ENCODE measurements at places on chromosomes 1 and 21.

DNA sequence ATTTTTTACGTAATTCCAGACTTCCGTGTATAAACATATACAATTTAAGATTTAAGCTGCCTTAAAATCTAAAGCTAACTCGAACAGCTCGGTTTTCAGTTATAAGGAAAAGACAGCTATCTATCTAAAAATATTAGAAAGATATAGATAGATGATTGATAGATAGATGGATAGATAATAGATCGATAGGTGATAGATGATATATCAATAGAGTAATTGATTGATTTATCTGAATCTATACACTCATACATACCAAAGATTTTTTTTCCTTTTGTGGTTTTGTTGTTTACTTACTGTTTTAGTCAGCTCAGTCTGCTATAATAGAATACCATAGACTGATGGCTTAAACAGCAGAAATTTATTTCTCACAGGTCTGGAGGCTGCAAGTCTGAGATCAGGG, 278.5 kb upstream of the PLD5 start:
- no peak for DNase-seq

DNA sequence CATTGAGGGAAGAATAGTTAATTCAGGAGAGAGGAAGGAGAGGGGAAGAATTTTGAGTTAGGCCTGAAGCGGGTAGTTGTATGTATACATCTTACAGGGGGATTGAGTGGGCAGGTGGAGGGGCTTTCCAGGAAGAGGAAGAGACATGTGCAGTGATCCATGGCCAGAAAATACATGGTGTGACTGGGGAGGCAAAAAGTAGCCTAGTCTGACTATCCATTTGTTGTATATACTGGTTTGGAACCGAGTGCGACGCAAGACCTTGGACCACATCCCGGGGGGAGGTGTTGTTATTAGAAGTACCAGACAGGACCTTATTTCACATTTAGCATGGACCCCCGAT, 158.3 kb downstream of the SDCCAG8 start:
- DNase-seq, result no peak

GRCh38 chr1:179938752-179939151, 15.9 kb upstream of the CEP350 start:
- peak; percentile 8 for DNase-seq

GRCh38 chr21:25931765-25932164, 197.0 kb downstream of the GABPA start:
- no peak for DNase-seq
